ENCODE measurements at places on chromosomes 5 and 9.

GRCh38 chr5:34667705-34668104, 11.6 kb downstream of the RAI14 start:
- DNase-seq = no peak

DNA sequence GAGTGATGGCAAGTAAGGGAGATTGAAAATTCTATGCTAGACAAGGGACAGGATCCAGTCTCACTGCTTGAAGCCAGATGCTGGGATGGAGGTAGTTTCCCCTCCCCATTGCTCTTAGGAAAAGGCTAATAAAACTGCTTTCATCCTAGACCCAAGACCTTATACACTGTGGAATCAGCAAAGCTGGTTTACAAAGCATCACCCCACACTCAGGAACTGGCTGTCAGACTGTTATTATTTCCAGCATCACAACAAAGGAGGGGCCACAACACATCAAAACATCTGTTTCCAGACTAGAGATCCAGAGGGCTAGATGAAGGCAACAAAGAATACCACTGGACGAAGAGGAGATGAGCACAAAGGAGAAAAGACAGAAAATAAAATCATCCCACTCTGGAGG, 364.6 kb upstream of the PTGER4 start:
- DNase-seq = no peak

DNA sequence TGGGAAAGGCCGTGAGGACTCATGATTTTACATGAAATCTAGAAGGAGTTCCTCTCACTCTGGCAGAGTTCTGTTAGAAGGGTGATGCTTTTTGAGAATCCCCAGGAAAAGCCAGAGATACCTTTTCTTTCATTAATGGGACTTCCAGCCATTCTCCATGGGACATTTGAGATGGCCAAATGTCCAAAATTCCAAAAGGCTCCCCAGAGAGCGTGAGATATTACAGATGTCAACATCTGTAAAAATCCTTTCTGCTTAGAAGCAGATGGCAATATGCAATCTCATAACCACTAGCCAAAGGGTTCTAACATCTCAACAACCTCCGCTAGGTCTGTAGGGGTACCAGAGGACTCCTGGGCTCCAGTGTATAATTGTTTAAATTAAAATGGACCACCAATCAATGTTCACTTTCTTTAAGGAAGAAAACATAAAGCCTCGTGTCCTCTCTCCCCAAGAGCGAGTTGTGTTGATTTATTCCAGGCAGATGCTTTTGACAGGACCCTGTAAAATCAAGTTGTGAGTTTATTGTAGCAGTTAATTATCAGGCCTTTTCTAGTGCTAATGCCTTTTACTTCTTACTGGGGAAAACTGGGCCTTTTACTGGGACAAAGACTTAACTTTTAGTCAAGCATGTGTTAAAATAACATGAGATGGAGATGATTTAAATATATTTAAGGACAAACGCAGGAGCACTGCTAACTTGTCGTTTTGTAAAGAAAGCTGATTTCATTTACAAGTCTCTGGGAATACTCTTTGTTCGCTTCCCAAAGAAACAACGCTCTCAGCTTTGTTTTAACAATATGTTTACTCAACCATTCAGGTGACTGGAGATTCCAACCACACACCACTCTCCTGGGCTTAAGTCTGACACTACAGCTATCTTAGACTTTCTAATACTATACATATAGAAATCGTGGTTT, 4.8 kb downstream of the GAS1 start:
- no peak for DNase-seq

GRCh38 chr9:98310752-98311392, 55.4 kb upstream of the TBC1D2 start:
- DNase-seq = no peak

- DNase-seq = no peak
Observed at GRCh38 chr9:121298016-121298538, 30.1 kb downstream of the GSN start.

GRCh38 chr9:120453792-120454191, 126.2 kb downstream of the CDK5RAP2 start:
- DNase-seq = no peak

DNA sequence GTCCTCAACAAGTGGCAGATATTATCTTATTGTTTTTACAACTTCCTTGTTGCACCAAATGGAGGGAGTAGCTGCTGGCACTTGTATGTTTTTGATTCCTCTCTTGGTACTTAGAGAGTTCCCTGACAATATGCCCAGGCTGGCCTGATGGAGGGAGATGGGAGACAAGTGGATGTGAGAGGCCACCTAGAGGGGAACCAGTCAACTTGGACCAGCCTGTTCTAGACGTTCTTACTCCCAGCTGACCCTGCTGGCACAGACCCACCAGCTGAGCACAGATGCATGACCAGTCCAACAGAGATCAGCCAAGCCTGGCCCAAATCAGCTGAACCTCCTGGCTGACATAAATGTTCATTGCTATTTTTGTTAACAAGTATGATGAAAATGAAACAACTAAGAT, 60.9 kb upstream of the GDNF start:
- no peak for DNase-seq

DNA sequence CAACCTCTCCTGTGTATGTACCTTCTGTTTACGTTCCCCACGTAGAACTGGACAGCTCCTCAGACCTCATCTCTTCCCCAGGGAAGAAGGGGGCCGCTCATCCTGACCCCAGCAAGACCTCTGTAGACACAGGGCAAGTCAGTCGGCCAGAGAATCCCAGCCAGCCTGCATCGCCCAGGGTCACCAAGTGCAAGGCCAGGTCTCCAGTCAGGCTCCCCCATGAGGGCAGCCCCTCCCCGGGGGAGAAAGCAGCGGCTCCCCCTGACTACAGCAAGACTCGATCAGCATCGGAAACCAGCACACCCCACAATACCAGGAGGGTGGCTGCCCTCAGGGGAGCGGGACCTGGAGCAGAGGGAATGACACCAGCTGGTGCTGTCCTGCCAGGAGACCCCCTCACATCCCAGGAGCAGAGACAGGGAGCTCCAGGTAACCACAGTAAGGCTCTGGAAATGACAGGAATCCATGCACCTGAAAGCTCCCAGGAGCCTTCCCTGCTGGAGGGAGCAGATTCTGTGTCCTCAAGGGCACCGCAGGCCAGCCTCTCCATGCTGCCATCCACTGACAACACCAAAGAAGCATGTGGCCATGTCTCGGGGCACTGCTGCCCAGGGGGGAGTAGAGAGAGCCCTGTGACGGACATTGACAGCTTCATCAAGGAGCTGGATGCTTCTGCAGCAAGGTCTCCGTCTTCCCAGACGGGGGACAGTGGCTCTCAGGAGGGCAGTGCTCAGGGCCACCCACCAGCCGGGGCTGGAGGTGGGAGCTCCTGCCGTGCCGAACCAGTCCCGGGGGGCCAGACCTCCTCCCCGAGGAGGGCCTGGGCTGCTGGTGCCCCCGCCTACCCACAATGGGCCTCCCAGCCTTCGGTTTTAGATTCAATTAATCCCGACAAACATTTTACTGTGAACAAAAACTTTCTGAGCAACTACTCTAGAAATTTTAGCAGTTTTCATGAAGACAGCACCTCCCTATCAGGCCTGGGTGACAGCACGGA, 86.7 kb downstream of the GOLPH3 start:
- DNase-seq = no peak

DNA sequence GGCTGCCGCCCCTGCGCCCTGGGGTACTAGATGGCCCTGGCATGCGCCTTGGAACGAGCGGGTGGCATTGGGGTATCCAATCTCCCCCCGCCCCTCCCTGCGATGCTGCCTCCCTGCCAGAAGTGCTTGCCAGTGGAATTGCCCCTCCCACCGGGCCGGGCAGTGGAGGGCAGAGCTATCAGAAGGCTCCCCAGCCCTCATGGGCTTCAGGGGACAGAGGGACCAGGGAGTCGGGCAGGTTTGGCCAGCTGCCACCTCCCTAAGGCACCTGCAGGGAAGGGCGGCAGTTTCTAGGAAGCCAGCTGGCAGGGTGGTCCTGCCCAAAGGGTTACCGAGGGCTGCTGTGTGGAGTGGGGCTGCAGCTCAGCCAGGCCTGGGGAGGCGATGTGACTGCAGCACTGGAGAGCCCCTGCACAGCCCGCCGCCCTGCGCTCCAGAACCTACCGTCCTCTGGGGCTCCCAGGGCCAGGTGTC, 52.8 kb upstream of the EGFL7 start:
- DNase-seq = no peak

DNA sequence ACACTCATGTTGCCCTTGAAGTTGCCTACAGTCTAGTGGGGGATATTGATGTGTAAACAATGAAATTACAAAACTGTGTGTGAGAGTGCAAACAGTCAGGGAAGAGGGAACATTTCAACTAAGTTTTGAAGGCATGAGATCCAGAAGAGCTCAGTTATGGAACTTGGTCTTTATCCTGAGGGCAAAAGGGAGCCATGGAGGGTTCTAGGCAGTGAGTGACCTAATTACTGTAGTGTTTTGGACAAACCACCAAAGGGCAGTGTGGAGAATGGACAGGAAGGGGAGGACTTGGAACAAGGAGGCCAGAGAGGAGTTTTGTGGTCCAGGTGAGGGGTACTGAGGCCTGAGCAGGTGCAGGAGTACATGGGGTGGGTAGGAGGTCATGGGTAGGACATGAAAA, 143.7 kb upstream of the SMIM23 start:
- no peak for DNase-seq

GRCh38 chr9:128805661-128806060, 12.6 kb upstream of the ENDOG start:
- no peak for DNase-seq

GRCh38 chr5:51517838-51518237, 134.6 kb downstream of the ISL1 start:
- DNase-seq = no peak

- DNase-seq = no peak
Observed at GRCh38 chr9:118992813-118993794, 376.1 kb downstream of the BRINP1 start.

GRCh38 chr5:32686799-32687498, 24.2 kb upstream of the NPR3 start:
- no peak for DNase-seq

GRCh38 chr9:131062969-131063368, 33.4 kb upstream of the AIF1L start:
- no peak for DNase-seq

- DNase-seq = no peak
Observed at GRCh38 chr9:136965771-136966484, 11.4 kb upstream of the PTGDS start.

DNA sequence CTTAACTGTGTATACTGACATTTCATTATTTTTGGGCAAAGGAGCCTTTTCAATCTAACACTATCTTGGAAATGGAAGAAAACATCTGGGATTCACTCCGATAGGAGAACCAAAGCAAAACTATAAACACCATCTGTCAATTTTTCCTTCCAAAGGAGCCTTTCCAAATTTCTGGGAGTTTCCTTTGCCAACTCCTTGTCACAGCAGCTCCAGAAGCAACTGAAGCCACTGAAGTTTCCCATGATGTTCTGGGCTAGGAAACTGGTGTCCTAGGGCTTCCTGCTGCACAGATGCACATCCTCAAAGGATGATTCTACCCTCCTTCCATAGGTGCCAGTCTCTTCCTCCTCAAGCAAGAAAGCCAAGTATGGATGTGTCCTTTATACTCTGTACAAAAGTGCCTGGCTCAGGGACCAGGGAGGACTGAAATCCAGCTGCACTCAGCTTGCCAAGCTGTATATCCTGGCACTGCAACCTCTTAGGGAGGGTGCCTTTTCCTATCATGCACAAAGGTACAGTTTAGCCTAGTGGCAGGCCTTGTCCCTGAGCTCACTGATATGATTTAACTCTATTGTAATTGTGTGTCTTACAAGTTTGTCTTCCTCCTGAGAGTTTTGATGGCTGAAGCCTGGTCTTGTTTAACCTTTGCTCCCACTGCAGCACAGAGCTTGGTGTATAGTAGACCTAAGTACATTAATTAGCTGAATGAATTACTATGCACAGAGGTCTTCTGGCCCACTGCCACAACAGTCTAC, 8.4 kb upstream of the UBAP1 start:
- DNase-seq = no peak

- no peak for DNase-seq
Observed at GRCh38 chr9:118578467-118578866, 790.8 kb downstream of the BRINP1 start.

GRCh38 chr5:96318569-96319110, 114.4 kb downstream of the PCSK1 start:
- no peak for DNase-seq

GRCh38 chr5:123611406-123611709, 99.4 kb downstream of the CSNK1G3 start:
- DNase-seq = no peak

DNA sequence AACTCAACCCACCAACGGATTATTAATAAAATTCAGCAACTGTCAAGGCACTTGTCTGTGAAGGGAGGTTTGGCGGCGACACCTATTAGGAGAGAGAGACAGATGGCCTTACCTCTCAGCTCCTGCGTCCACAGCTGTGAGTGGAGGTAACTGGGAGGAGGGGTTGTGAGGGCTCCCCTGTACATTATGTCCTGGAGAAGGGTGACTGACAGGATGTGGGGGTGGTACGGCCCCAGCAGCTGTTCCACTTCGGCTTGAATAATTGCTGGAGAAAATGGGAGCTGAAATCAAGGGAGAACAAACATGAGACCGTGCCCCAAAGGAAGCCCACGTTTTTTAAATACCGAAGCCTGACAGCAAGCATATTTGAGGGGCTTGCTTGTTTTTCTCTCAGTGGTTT, 353.5 kb upstream of the RFX3 start:
- no peak for DNase-seq

DNA sequence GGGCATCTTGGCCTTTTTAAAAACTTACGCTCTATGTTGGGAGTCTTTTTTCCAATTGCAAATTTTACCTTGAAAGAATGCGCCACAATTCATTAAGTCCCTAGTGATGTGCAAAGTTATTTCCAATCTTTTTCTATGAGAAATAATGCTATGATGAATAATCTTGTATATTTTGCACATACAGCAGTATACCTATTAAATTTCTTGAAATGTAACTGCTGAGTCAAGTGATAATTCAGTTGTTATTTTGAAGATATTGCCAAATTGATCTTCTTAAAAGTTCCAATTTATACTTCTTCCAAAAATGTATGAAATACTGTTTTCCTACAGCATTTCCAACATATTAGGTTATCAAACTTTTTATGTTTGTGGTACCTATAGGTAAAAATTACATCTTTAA, 92.8 kb upstream of the PPP2R2B start:
- DNase-seq = no peak

- DNase-seq = no peak
Observed at GRCh38 chr9:111040494-111040893, 2.2 kb upstream of the LPAR1 start.

DNA sequence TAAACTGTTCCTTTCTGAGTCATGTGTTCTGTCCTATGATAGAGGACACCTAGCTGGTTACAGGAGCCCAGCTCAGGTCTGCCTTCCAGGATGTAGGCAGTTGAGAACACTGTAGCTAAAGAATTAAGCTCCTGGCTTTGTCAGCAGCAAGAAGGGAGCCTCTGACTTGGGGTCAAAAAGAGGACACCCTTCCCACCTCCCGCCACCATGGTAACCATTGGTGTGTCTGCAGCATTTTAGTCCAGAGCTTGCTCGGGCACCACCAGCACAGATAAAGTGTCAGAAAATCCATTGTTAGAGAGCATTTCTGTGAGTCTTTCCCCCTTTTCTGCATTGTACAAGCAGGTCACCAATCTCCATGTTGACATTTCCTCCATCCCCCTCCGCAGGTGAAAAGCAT, 181.7 kb downstream of the DOCK8 start:
- no peak for DNase-seq

Measured in stimulated activated CD4-positive, alpha-beta T cell treated with anti-CD3 and anti-CD28 coated beads, Interleukin-4, amount 100 ng/mL, for 1 hour (primary cell).